ENCODE measurements at places on chromosomes 5 and 9. TPM values are rescaled to one million over a fixed set of nuclear protein-coding genes. Genes with fewer than 3 reads are reported as not detected.

GRCh38 chr5:115634343-115635132 lies 8.7 kb upstream of the TMED7 start:
- ATAC-seq = peak; percentile 92

DNA sequence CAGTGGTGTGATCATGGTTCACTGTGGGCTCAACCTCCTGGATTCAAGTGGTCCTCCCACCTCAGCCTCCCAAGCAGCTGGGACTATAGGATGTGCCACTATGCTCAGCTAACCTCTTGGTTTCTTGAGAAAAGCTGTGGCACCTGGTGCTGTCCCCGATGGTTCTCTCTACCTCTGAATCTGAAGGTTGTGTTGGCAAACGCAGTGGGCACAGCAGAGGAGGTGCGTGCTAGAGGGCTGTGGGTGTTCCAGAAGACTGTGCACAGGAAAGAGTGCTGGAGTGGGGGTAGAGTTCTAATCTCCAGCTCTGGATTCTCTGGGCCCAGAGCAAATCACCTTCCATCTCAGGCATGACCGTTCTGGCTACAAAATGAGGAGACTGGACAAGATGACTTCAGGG lies 12.5 kb downstream of the RGS3 start:
- ATAC-seq = no peak

GRCh38 chr9:16267281-16268066 lies 603.0 kb downstream of the BNC2 start:
- no peak for ATAC-seq

GRCh38 chr9:83981126-83981871 lies 694 bp downstream of the RMI1 start:
- ATAC-seq = no peak

DNA sequence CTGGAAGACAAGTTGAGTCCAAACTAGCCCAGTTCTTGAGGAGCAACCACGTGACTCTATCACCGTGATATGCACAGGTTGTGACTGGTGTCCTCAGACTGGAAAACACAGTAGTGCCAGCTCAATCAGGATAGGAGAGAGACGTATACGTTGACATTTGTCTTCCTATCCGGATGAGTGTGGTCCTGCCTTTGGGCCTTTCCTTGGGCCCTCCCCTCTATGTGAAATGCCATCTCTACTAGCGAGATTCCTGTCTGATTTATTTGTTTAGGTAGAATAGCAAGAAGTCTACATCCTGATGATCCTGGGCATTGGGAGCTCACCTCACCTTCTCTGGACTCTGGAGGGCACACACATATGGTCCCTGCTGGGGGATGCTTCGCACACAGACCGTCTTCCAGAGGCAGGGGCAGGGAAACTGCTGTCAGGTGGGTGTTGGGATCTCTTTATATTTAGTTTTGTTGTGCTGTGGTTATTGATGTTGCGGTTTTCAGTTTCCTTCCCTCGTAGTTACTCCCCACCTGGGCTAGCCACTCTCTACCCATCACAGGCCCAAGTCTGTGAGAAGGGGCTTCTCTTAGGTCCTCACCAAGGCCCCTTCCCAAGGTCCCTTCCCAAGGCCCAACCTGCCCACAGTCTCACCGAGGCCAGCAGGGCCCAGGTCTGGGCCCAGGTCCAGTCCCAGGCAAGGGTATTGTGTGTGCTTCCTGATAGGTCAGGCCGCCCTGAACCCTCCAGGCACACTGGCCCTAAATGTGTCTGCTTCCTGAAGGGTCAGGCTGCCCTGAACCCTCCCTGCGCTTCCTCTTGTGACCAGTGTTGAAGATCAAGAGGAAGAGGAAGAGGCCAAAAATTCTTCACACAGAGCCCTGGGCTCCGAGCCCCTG lies 19.0 kb upstream of the SPINK4 start:
- ATAC-seq = peak; percentile 53

- ATAC-seq = no peak
Measured at GRCh38 chr9:107243742-107244141, 39.3 kb upstream of the RAD23B start.

DNA sequence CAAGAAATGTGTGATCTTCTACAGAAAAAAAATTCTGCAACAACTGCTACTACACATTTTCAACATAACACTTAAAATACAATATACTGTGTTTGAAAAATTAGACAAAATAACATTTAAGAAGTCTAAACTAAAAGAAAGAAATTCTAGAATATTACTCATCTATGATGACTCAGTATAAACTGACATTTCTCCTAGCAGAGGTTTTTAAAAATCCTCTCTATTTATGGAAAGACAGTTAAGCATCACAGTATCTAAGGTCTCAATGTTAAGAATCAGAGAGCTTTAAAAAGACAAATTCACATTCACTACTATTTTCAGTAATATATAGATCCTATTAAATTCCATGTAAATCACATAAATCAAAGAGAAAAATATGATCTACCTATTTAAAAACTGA lies 61.3 kb downstream of the NR2F1-AS1 start:
- no peak for ATAC-seq

GRCh38 chr5:173378727-173379126 lies 50.5 kb upstream of the STC2 start:
- ATAC-seq = no peak

DNA sequence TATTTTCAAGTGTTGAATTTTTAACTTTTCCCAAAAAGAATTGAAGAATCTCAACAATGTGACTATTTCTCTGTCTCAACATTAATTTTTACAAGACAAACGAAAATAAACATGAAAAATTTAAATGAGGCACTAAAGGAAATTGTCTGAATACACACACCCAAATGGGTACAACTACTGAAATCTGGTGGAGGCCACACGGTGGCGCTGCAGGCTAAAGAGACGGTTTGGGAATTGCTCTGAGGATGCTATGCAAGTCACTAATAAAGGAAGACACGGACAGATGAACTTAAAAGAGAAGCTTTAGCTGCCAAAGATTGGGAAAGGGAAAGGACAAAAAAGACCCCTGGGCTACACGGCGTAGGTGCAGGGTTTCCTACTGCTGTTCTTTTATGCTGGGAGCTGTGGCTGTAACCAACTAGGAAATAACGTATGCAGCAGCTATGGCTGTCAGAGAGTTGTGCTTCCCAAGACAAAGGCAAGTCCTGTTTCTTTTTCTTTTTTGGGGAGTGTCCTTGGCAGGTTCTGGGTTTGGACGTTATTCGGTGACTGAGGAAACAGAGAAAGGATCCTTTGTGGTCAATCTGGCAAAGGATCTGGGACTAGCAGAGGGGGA lies at the start of gene PCDHB10:
PCDHB10 (plus strand) TSS at position 244 of the 616 bp plus-strand sequence; CDS start at position 444, 200 bp downstream.
- ATAC-seq = no peak

- ATAC-seq = no peak
Measured at GRCh38 chr9:106076711-106077110, 382.4 kb downstream of the TMEM38B start.

GRCh38 chr9:84170521-84171141 lies 169.9 kb downstream of the SLC28A3 start:
- ATAC-seq = peak; percentile 97

Gene FBP2
- total RNA-seq = not detected

Gene KDM4C
- total RNA-seq = 22.1 TPM

Gene SLIT3
- 32.1 TPM for total RNA-seq

Gene C9orf153
- 0.54 TPM for total RNA-seq

Gene DUSP1
- total RNA-seq = 662 TPM

Gene NR6A1
- total RNA-seq = 4.4 TPM

Gene SERF1B
- total RNA-seq = 35.4 TPM

Gene GRK6
- 28.1 TPM for total RNA-seq

Gene SMIM23
- not detected for total RNA-seq

All from gastroesophageal sphincter (tissue), 4 donors.